ENCODE measurements at places on chromosomes 7 and 10.

GRCh38 chr7:26625286-26625685, 239.1 kb downstream of the SKAP2 start:
- no peak for DNase-seq

DNA sequence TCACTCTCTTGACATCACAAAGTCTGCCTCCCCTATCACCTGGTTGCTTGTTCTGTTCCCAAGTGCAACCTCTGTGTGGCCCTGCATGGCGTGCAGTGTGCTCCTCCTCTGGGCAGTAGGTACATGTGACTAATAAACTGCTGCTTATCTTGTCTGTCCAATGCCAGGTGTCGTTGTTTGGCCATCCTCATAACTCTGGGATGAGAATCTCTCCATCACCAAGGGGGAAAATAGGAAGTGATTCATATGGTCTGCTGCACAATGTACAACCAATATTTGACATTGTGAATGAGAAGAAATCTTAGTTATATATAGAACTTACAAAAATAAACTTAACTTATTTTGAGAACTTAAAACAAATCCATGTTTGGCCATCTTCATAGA, 135.2 kb downstream of the INHBA start:
- DNase-seq, result no peak

- no peak for DNase-seq
Measured at GRCh38 chr7:120989257-120990220, 1.0 kb downstream of the CPED1 start.

DNA sequence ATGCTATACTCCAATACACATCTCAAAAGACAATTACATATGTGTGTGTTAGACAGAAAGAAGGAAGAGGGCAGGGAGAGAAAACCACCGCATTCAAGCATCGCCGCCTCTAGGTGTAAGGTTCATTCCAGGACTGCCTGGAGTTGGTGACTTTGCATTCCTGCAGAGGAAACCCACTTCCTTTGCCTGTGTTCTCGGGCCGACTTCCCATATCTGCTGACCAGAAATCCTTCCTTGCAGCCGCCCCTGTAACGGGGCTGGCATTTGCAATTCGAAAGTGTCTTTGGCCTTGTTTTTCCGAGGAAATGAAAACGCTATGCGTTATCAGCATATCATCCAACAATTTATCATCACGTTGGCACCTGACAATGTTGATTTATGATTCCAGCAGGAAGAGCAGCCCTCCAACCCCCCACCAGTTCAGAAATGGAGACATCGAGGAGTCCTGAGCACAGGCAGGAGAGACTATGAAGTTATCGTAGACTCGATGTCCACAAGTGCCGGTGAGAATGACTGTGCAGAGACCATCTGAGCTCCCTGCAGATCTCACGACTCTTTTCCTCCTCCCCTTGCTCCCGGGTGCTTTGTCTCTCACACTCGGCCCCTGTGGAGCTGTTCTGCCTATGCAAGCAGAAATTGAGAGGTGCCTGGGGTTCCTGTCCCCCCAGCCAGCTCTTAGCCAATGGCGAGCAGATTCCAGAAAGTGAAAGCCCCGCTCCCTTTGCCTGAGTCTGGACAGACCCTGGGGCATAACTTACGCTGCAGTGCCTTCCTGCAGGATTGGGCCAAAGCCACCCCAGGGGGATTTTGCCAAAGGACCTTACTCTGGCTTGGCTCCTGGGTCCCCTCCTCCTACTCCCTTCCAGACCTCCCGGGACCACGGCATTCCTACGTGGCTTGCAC, 68.9 kb upstream of the FOXK1 start:
- no peak for DNase-seq

Measured in fibroblast of skin of left biceps (primary cell).